Effector memory CD8-positive, alpha-beta T cell (primary cell): ENCODE measurements at places on chromosomes 12 and 14.

DNA sequence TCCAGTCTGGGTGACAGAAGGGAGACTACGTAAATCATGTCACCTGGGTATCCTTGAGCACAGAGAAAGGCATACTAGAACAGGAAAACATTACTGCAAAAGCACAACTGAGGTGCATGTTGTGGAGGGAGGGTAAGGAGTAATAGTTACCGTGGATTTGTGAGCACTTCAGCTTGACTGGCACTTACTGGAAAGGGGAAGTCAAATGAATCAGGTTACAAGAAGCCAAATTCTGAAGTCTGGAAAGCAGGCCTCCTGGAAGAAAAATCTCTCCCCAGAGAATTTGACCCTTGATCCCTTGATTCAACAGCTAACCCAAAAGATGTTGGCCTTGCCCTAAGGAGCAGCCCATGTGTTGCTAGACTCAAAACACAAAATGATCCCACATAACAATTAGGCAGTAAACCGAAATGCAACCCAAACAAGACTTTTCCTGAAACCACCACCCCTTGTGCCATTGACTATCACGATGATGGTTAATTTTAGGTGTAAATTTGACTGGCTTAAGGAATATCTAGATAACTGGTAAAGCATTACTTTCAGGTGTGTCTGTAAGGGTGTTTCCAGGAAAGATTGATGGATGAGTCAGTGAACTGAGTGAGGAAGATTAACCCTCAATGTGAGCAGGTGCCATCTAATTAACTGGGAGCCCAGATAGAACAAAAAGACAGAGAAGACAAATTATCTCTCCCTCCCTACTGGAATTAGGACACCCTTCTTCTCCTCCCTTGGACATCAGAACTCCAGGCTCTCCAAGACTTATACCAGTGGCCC is 108.8 kb downstream of the SLC25A21 start:
- DNase-seq: no peak

GRCh38 chr14:101927859-101928258 is 36.5 kb upstream of the DYNC1H1 start:
- no peak for DNase-seq

- no peak for DNase-seq
Measured at GRCh38 chr14:100122481-100123223, 36.8 kb downstream of the DEGS2 start.

GRCh38 chr14:20624495-20625070 is 16.9 kb downstream of the OR6S1 start:
- DNase-seq: peak; percentile 36

- DNase-seq: no peak
Measured at GRCh38 chr12:116354950-116355783, 77.7 kb upstream of the MED13L start.

DNA sequence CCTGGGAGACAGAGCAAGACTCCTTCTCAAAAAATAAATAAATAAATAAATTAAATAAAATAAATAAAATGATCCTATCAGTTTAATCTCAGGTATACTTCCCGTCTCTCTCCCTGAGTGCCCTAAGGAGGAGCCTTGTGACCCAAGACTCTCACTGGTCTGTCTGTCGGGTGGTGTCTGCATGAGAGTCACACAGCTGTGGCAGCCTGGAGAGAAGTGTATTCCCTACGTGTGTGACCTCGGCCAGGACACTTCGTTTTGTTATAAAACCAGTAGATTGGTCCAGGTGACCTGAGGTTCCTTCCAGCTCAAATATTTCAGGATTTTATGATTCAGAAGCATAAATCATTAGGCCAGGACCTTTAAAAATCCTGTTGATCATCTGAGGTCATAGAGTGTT is 4.8 kb downstream of the SYNE3 start:
- no peak for DNase-seq

- no peak for DNase-seq
Measured at GRCh38 chr12:40762072-40762471, 69.8 kb downstream of the CNTN1 start.

GRCh38 chr14:103890821-103891666 is 37.2 kb upstream of the TDRD9 start:
- DNase-seq: no peak

- DNase-seq: no peak
Measured at GRCh38 chr12:118427819-118428218, 51.5 kb downstream of the SUDS3 start.

- DNase-seq: no peak
Measured at GRCh38 chr14:57085043-57085442, 183.7 kb downstream of the EXOC5 start.

- DNase-seq: peak; percentile 44
Measured at GRCh38 chr12:113424915-113425823, 3.0 kb downstream of the SDSL start.

- DNase-seq: no peak
Measured at GRCh38 chr12:49824895-49825294, 3.3 kb downstream of the NCKAP5L start.

GRCh38 chr14:88614218-88614907 is 51.5 kb downstream of the ZC3H14 start:
- no peak for DNase-seq

- no peak for DNase-seq
Measured at GRCh38 chr14:68377006-68377405, 415.9 kb downstream of the ZFP36L1 start.

- DNase-seq: no peak
Measured at GRCh38 chr12:69927164-69927563, 102.1 kb downstream of the MYRFL start.

DNA sequence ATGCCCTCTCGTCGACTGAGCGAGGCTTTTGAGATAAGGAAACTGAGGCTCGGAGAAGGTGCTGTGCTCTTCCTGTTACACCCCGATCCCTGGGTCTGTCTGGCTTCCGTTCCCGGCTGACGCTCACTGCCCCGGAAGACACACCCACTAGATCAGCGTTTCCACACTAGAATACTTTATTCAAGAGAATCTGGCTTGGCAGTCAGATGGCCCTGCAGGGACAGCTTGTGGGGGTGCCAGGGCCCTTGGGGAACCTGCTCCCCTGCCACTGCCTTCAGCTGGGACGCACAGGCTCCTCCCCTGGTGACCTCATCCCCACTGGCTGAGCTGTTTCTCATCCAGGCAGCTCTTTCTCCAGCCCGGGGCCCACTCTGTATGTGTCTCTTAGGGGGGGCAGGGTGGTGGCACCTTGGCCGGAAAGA is 13.7 kb downstream of the PGF start:
- peak; percentile 38 for DNase-seq

DNA sequence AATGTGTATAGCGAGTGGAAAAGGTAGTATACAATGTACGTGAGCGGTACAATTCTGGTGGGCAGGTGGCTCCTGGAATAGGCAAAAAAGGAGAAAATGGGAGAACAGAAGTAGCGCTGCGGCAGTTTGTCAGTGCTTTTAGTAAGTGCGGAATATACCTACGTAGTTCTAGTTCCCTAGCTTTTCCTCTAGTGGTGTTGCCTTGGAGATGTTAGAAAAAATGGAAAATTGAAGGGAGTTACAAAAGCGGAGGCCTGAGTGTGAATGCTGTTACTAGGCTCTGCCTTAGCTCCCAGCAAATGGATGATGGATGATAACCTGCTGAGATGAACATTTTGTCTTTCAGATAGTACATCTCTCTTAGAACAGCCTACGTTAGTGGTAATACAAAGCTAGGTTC is 1.1 kb downstream of the TTC8 start:
- no peak for DNase-seq
